Forelimb muscle (tissue), 1 donor: ENCODE measurements at places on chromosomes 3 and 15.

DNA sequence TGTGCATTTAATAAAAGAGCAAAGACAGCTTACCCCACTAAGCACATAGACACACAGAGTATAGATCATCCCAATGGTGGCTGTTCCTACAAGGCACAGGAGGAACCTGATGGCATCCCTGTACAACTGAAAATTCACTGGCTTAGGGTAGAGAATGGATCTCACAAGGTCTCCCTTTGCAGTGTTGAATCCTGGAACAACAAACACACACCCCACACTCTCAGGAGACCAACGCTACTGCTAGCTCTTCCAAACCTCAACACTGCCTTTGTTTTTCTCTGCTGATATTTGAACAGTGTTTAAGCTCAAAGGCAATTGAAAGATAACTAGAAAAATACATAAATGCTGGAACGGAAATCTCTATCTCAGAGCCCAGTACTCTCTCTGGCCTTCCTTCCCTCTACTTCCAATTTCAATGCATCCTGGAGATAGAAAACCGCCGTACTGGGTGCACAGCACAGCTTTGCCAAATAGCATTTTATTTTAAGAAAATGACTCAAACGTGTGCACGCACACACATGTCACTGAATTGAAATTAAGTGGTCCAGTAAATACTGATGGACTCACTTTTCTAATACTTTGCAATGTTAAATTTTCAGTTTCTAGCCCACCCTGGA lies 87.5 kb upstream of the ATP13A5 start:
- DNase-seq: no peak

DNA sequence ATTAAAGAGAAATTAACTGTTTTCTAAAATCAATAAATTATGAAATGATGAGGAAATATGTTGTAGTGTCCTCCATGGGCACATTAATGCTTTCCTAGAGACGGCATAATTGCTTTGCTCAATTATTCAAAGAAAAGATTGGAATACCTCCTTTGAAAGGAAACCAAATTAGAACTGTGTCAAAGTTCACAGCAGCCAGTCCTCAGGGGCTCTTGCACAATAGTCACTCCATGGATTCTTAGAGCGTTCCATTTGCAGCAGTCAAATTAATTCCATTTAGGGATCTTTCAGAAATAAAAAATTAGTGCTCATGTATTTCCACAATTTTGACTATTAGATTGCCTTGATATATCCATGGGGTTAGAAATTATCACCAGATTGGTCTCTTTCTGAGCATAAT lies 841.6 kb upstream of the DPPA4 start:
- no peak for DNase-seq

DNA sequence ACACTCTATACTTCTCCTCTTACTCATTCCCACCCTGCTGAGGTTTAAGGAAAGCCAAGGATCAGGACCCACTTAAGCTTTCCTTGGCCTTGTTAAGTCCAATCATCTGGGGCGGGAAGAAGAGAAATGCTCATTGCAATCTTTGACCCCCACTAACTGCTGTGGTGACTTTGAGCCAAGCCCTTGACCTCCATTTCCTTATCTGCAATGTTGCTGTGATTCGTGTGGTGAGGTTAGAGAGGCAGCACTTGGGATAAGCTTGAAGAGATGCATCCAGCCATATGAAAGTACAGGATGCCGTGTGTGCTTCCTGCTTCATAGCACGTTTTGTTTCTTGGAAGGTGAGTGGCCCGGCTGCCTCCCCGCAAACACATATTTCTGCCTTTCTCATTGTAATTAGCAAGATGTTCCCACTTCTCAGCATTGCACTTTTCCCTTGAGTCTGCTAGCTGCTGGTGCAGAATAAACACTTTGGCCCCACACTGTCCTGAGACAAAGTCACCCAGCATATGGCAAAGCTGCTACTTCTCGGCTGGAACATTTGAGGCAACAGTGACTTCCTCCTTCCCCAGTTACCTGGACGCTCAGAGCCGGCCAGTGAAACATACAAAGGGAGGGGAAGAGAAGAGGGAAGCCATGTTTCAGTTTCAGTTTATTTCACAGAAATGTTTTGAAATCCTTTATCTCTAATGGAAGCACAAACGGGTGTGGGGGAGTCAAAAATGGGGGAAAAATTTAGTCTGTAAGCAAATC lies 10.5 kb upstream of the NUDT16 start:
- DNase-seq: no peak

DNA sequence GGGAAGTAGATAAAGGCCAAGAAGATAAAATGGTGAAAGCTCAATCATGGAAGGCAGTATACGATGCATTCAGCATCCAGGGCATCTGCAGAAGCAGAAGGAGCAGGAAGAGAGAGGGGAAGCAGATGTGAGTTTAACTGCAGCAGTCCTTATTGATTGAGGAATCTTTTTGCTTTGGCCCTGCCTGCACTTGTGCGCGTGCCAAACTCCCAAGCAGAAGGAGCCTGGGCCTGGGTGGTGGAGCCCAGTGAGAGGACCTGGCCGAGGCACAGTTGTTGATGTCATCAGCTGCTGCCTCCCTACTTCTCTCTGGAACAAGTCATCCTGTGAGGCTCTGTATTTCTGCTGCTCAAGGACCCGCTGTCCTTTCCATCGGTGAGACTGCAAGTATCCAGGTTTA lies 65.5 kb upstream of the ROPN1 start:
- no peak for DNase-seq

DNA sequence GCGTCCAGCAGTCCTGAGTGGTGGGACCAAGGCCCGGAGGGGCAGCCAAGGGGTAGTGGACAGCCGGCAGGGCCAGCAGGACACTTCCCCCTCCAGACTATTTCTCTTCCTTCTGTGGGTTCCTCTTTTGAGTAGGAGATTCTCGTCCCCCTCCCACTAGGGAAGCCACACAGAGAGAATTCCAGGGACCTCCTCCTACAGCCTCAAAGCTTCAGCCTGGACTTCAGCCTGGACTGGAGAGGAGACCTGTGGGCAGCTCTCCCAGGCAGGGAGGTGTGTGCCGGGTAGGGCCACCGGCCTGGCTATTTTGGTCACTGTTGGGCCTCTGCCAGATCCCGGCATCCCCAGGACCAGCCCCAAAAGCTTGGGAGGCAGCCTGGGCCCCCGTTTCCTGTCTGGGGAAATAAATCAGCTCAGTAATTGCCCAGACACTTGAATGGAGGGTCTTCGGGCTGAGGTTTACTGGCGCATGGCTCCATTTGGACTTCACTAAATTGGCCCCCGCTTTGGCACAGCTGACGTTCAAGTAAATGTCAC lies 1.3 kb downstream of the SLC6A6 start:
- no peak for DNase-seq

DNA sequence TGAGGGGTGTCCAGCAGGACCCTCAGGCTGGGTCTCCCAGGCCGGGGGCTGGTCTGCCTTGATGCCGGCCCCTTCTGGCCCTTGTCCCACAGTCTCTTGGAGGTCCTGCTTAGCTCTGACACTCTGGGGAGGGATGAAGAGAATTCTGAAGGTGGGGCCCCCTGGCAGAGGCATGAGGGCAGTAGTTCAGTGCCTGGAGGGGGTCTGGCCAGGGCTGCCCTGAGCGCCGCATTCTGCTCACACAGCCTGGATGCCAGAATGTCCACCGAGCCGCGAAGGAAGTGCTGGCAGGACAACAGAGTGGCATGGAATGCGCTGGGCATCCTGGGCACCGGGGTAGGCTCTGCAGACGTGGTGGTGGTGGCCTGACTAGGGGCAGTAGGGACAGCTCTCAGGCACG lies 55.5 kb downstream of the SMAD6 start:
- no peak for DNase-seq

GRCh38 chr3:104460477-104461406 lies 906.0 kb upstream of the ALCAM start:
- DNase-seq: no peak

DNA sequence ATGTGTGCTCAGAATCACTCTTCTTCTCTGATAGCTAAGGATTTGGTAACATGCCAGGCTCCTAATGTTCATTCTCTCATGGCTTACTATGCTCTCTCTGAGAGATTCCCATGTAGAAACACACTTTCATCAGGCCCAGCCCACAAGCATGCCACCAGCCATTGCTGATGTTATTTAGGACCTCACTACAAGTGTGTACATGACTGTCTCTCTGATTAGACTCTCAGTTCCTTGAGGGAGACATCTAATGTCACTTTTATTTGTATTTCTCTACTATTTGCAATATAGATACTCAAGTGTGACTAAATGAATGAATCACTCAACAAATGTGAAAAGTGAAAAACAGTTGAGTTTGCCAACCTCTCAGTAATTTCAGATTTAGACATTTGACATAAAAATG lies 84.3 kb upstream of the ARL6 start:
- no peak for DNase-seq

GRCh38 chr15:50066202-50066601 lies 52.8 kb downstream of the ATP8B4 start:
- no peak for DNase-seq

GRCh38 chr3:124997303-124998246 lies 58.2 kb downstream of the HEG1 start:
- DNase-seq: no peak

DNA sequence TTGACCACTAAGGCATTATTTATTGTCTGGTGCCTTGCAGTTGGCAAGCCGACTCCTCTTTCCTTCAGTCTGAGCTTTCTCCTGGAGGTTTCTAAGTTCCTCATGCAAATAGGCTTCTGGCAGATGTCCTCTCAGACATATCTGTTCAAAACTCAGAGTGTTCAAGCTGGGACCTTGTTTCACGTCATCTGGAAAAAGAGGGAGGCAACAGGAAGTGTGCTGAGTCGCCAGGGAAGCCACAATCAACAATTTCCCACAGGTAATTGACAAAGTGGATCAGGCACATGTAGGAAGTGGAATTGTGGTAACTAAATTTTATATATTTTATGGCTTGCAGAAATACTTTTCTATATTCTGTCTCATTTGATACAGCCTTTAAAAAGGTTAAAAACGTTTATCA lies 14.6 kb downstream of the SCG5 start:
- no peak for DNase-seq

DNA sequence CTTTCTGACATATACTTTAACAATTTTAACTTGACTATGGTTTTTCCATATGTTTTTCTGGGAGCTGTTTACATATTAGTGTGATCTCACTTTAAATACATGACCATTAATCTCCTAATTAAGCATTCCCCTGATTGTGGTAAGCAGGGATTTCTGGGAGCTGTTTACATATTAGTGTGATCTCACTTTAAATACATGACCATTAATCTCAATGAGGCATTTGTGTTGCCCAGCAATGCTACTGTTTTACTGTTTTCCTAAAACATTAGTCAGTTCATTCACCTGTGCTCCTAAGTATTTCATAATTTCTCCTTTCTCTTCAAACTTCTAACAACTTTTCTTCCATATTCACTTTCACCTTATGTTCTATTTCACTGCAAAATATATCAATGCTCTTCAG lies 3.6 kb upstream of the GRAMD1C start:
- no peak for DNase-seq

DNA sequence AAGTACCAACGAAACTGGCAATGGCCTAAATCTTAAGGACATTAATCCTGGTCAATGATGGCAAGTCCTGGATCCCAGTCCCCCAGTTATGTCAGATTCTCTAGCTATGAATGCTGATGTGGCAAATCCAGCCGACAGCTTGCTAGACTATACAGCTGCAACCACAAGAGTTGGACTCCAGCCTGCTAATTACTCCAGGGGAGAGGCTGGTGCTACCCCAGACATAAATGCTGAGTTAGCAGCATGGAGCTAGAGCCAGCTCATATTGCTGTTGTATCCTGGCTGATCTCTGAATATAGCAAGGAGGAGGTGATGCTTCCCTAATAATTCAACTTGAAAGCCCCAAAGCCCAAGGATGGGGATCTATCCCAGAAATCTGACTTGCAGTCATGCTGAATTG lies 207.1 kb downstream of the LRRN1 start:
- DNase-seq: no peak

DNA sequence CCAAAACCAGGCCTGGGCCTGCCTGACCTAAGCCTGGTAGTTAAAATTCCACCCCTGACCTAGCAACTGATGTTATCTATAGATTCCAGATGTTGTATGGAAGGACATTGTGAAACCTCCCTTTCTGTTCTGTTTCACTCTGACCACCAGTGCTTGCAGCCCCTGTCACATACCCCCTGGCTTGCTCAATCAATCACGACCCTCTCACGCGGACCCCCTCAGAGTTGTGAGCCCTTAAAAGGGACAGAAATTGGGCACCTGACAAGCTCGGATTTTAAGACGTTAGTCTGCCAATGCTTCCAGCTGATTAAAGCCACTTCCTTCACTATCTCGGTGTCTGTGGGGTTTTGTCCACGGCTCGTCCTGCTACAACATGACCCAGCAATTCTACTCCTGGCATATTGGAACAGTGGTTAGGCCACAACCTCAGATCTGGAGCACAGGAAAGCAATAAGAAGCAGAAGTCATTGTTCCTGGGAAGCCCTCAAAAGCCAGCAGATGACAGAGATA lies 36.7 kb upstream of the LHFPL4 start:
- no peak for DNase-seq

GRCh38 chr3:134885877-134886621 lies 91.0 kb downstream of the EPHB1 start:
- no peak for DNase-seq

- no peak for DNase-seq
Measured at GRCh38 chr15:31605467-31605931, 278.9 kb downstream of the KLF13 start.

DNA sequence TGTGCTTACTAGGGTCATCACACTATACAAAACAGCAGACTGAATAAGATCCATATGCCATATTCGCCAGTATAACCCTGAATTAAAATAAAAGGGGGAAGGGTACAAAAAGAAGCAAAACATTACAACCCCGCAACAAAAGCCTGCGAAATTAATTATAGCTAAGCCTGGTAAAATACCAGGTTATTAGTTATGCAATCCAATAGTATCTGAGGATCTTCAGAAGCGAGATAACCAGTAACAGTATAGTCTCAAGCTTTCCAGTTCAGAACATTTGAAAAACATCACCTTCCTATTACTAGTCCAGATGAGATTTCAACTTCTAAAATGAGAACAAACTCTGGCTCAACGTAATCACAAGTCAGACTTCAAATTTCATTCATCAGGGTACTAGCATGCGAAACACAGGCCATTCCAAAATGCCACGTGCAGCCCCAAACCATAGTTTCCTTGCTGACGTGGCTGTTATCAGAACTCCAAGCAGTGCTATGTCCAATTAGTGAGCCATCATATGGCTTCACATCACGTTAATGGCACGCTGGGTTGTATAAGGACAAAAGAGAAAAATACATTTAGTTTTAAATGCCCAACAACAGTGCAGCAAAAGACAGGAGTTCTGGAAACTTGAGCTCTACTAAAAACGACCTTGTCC lies 1.1 kb downstream of the SSR3 start:
- DNase-seq: no peak

- DNase-seq: no peak
Measured at GRCh38 chr3:59135096-59135495, 85.3 kb upstream of the CFAP20DC start.
